Liver (tissue), 10 donors: ENCODE measurements at places on chromosomes 4 and X. TPM values are rescaled to one million over a fixed set of nuclear protein-coding genes. Genes with fewer than 3 reads are reported as not detected.

Gene CHRDL1
- 2.1 TPM for total RNA-seq

Gene TRIM60
- not detected for total RNA-seq

Gene RAB28
- total RNA-seq, result 7.2 TPM

Gene HPSE
- total RNA-seq, result 4.7 TPM

Gene CPZ
- 1.8 TPM for total RNA-seq

Gene EGFL6
- total RNA-seq, result not detected

Gene FRMD7
- total RNA-seq, result 0.08 TPM

Gene SFRP2
- total RNA-seq, result not detected

Gene ZCCHC13
- total RNA-seq, result not detected

Gene SPANXA1
- total RNA-seq, result not detected

Gene CXorf58
- 0.05 TPM for total RNA-seq

Gene GDPD2
- not detected for total RNA-seq

Gene ARMCX2
- 7.5 TPM for total RNA-seq

Gene CXCL11
- total RNA-seq, result 0.79 TPM

Gene RIBC1
- total RNA-seq, result 0.14 TPM

Gene PPM1K
- 12.7 TPM for total RNA-seq

Gene S100G
- total RNA-seq, result not detected

Gene CT83
- not detected for total RNA-seq
